ENCODE measurements at places on chromosomes 13 and 19.
A peak's percentile ranks its signal among the peaks of the same experiment; 100 is the strongest.

- DNase-seq = no peak
Observed at GRCh38 chr19:29120466-29120865, 92.5 kb downstream of the UQCRFS1 start.

DNA sequence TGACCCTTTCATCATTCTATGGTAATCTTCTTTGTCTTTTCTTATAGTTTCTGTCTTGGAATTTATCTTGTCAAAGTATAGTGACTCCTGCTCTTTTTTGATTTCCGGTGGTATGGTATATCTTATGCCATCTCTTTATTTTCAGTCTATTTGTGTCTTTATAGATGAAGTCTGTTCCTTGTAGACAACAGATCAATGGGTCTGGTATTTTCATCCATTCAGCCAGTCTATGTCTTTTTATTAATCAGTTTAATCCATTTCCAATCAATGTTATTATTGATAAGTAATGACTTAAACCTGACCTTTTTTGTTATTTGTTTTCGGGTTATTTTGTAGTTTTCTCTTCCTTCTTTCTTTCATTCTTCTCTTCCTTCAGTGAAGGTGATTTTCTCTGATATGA lies 495.9 kb upstream of the PCDH9 start:
- DNase-seq = no peak

DNA sequence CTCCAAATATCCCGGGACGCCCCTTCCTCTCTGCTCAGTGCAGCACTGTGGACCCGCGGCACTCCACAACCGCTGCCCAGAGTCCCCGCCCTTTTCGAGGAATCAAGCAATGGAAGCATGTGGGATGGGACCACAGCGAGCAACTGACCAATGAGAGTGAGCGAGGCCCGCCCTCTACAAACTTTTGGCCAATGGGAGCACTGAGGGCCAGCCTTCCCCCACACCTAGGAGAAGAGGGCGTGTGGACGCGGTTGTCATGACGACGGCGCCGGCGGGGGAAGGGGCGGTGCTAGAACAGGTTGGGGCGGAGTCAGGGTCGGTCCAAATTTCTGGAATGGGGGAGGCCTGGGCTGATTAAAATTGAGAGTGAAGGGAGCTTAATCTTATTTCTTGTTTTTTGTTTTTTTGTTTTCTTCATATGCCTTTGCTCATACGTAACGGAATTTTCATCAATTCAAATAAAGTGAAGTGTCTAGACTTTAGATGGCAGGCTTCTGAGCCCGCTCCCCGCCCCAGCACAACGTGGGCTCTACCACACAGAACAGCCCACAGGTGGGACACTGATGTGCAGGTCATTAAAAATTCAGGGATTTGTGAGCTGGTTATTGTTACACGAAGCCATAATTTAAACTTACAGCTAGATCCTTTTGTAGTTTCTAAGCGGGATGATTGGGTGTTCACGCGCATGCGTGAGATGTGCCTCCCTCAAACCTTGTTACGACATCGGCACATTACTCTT lies at the start of gene DNAAF3:
Gene DNAAF3 (minus strand): TSS at position 84 of the 739 bp plus-strand sequence. CDS start 200 bp downstream, outside the sequence.
- DNase-seq = peak; percentile 98

GRCh38 chr19:38888876-38889275 lies 10.5 kb downstream of the SIRT2 start:
- DNase-seq = no peak

- DNase-seq = no peak
Observed at GRCh38 chr19:29324291-29324680, 111.3 kb upstream of the UQCRFS1 start.

- DNase-seq = no peak
Observed at GRCh38 chr19:41702171-41702651, 6.2 kb upstream of the CEACAM5 start.

DNA sequence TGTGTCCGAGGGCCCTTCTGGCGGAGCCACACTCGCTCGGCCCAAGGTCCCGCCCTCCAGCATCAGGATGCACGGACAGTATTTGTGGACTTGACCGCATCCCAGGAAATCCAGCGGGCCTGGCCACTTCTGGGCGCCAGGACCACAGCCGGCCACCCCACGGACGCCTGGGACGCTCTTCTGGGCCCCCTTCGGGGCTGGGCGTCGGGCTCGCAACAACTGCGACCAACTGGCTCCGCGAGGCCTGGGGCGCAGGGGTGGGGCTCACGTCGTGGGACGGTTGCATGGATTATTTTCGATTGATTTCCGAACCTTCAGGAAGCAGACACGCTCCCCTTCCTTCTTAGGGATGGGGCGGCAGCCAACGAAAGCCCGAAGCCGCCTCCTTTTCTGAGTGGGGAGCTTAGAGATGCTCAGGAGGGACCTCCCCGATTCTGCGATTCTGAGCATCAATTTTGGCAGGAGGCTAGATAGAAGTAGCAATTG lies 521 bp upstream of the NUP58 start:
- no peak for DNase-seq

DNA sequence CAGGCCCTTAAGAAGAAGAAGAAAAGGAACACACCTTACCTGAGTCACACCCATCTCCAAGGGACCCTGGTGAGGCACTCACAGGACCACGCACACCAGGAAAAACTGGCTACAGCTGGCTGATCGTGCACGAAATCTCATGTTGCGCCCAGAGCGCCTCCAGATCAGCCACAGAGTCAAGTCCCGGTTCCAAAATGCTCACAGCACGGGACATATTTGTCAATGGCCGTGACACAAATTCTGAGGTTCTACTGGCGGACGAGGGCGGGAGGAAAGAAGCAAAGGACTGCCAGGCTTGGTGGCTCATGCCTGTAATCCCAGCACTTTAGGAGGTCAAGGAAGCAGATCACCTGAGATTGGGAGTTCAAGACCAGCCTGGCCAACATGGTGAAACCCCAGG lies 21.5 kb downstream of the SH3GL1 start:
- no peak for DNase-seq

DNA sequence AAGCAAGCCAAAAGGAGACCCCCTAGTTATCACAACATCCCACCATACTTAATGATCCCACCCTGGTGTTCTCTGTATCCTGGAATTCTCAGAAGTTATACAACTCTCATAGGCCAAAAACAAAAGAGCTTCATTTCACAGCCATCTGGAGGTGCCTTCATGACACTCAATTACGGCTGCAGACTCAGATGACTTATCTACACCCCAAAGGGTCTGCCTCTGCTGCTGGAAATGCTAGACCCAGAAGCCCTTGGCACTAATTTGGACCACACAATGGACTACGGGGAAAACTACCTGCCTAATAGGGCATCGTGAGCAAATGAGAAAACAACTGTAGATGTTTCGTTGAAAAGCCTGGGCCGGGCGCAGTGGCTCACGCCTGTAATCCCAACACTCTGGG lies 40.2 kb downstream of the BRD4 start:
- DNase-seq = no peak

DNA sequence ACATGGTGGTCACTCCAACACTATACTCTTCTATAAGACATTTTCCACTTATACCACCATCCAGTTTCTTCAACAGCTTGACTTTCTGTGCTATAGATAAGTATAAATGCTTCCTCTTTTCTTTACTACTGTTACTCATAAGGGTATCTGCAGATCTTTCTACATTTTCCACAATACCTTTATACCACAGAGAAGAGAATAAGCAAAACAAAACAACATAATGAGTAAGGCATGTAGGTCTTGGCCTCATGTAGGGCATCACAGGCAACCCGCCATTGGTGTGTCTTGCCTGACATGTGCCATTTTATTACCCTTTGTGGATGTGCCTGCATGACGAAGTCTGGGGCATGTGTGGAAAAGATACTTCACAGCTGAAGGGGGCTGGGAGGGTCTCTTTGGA lies 265.3 kb upstream of the STARD13 start:
- no peak for DNase-seq

- no peak for DNase-seq
Observed at GRCh38 chr13:79799059-79799867, 318.3 kb downstream of the NDFIP2 start.

DNA sequence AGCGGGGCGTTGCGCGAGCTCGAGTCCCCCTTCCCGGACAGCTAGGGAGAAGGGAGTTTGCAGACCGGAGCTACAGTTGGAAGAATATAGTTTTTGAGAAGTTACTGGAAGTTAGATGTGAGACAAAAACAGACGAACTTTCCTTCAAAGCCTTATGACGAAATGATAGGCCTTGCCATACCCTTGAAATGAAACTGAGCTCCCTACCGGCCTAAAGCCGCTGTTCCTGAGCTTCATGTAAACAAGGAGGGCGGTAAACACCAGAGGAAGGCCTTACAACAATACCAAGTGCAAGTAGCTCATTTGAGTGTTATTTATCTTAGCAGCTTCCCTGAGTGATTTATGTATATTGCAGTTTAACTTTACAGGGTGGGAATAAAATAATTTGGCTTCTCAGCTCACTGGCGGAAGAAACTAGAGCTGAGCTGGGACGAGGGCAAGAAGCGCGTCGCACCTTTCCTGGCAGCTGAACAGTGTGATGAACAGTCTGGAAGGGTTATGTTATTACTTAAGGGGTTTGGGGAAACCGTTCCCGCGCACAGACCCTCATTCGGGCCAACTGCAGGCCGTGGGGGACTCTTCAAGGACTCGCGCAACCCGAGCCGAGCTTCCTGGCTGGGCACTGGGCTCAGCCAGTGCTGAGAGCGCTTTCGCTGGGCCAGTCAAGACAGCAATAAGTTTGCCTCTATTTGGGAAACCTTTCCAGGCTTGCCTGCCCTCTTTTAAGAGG lies 111.2 kb downstream of the KCNRG start:
- DNase-seq = peak; percentile 25

DNA sequence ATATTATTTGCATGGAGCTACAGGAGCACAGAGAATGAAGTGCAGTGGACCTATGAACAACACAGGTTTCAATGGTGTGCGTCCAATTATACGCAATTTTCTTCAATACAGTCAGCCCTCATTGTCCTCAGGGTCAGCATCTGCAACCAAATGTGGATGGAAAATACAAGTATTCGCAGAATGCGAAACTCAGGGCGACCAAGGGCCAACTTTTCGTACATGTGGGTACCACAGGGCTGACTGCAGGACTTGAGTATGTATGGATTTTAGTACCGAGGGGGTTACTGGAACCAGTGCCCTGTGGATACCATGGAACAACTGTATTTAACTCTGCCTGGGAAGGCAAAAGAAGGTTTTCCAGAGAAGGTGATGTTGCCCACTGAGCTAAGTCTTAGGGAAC lies 10.2 kb downstream of the LCP1 start:
- DNase-seq = no peak

DNA sequence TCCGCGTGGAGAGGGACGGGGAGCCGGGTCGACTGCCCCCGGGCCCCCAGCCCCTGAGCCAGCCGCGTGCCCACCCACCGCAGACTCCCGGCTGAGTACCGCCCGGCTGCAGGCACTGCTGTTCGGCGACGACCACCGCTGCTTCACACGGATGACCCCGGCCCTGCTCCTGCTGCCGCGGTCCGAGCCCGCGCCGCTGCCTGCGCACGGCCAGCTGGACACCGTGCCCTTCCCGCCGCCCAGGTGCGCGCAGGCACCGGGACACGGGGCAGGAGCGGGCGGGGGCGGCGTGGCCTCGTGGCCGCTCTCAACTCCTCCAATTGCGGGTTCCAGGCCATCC lies 1.6 kb downstream of the AMH start:
- no peak for DNase-seq

DNA sequence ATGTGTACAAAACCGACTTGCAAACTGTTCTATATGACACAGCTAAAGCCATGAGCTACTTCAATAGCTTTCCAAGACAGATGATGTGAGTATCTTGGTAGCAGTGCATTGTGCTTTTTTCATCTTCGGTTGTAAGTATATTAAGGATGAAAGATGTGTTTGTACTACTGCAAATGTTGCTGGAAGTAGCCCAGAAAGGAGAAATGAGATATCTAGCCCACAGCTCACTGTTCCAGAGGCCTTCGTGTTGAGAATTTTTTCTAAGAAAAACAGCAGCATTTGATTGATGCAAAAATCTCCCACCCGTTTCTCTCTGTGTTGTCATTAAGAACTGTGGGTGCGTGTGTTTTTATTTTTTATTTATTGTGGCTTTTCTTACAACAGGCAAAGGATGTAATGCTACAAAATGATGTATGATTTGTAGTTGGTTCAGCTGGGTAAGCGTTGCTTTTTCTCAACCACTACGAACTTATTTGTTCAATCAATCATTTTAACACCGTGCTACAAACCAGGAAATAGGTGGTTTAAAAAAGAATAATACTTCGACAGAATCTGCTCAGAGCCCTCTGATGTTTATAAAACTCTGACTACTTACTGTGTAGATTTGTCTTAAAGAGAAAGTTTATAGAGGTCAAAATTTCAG lies 41.6 kb upstream of the RFC3 start:
- DNase-seq = no peak

GRCh38 chr13:20136781-20137703 lies 23.8 kb downstream of the GJA3 start:
- DNase-seq = peak; percentile 54

- DNase-seq = no peak
Observed at GRCh38 chr13:88144580-88144979, 473.4 kb downstream of the SLITRK5 start.

All from nephron progenitor cell (in vitro differentiated cells).